ENCODE measurements at places on chromosomes 4 and X. TPM values are rescaled to one million over a fixed set of nuclear protein-coding genes. Genes with fewer than 3 reads are reported as not detected.

The ARHGAP36 gene
- total RNA-seq: 2.4 TPM

The HERC5 gene
- 4.2 TPM for total RNA-seq

The TXK gene
- 2.9 TPM for total RNA-seq

The CD40LG gene
- not detected for total RNA-seq

The AADAT gene
- 14.8 TPM for total RNA-seq

The TRIM75 gene
- total RNA-seq: not detected

The GABRG1 gene
- total RNA-seq: 4.1 TPM

The SHOX gene
- 7.3 TPM for total RNA-seq

The NOX1 gene
- total RNA-seq: 0.33 TPM

The FGFBP2 gene
- not detected for total RNA-seq

The HHIP gene
- total RNA-seq: 33.3 TPM

The MTNR1A gene
- 1.6 TPM for total RNA-seq

The CT45A2 gene
- not detected for total RNA-seq

Measured in camera-type eye (tissue), 1 donor.